Urinary bladder (tissue), 4 donors: ENCODE measurements at places on chromosomes 6 and 20. TPM values are rescaled to one million over a fixed set of nuclear protein-coding genes. Genes with fewer than 3 reads are reported as not detected.

Gene MMP24
- 1.5 TPM for total RNA-seq

Gene CNR1
- total RNA-seq: 5.6 TPM

Gene CFB
- 6.5 TPM for total RNA-seq

DNA sequence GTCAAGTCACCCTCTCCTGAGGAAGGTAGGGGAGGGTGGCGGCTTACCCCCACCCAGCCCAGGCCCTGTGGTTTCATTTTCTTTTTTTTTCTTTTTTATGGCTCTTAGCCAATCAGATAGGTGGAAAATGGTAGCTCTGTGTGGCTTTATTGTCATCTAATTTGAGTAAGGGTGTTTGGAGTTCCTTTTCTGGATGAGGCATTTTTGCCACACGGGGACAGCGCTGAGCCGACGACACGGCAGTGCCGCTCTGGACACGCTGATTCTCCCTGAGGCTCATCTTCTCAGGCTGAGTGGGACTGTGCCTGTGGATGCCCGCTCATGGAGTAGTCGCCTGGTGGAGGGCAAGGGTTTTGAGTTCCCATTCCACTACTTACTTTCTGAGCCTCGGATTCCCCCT, 37.6 kb upstream of the ANGPT4 start:
- no peak for DNase-seq

DNA sequence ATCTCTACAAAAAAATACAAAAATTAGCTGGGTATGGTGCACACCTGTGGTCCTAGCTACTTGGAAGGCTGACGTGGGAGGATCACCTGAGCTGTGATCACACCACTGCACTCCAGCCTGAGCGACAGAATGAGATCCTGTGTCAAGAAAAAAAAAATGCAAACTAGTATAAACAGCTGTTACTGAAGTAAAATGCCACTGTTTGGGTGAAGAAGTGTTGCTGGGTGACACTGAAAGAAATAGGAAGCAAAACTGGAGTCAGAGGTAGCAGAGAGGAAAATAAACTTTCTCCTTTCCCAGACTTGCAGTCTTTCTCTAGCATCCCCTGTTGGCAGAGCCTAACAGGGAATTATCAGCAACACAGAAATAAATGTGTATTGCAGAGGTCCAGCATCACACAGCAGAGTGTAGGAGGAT, 241.2 kb upstream of the PREP start:
- no peak for DNase-seq

DNA sequence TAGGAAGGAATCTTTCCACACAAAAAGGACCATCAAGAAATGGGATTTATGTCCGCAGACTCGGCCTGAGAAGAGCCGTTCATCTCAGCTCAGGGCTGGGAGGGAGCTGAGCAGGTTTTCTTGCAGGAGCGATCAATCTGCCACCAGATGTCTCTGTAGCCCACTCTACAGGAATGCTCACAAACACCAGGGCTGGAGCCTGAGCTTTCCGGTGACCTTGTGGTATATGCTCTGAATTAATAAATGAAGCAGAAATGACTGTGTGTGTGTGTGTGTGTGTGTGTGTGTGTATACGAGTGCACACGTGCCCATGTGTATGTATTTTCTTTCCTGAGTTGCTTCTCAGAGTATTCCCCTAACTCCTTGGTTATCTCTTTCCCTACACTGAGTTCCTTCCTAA, 12.0 kb downstream of the CD83 start:
- peak; percentile 49 for DNase-seq

- DNase-seq: no peak
Observed at GRCh38 chr6:136989571-136990241, 55.1 kb downstream of the IL20RA start.

DNA sequence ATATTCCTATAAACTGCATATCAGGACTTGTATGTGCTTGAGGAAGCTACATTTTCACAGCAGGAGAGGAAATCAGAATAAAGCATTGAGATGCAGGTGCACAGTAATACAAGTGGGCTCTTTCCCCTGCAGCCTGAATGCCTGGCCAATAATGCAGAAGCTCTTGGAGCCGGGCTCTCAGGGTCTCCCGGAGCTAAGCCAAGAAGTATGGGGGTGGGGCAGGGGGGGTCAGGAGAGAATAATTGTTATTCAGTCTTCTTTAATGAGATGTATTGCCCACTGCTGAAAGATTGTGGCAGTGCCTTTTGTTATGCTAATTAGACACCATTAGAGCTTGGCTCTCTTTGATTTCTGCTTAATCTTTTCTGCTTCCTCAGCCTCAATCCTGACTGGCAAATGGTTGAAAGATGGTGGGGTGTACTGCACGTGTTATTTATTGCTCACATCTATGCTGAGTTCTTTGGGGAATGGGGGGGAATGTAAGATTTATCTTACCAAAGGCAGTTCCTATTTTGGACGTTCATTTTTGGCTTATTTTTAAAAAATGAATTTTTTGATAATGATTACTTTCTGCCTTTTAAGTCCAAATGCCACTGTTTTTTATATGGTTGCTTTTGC, 407.6 kb upstream of the SOX4 start:
- no peak for DNase-seq
